Pancreas (tissue), 10 donors: ENCODE measurements at places on chromosomes 16 and 17. TPM values are rescaled to one million over a fixed set of nuclear protein-coding genes. Genes with fewer than 3 reads are reported as not detected.
A peak's percentile ranks its signal among the peaks of the same experiment; 100 is the strongest.

GRCh38 chr17:42653179-42654124 is 5.6 kb upstream of the TUBG2 start:
- H3K4me1 ChIP-seq, result peaks cover 8% of the 10 kb centered on the region
- peak; percentile 52 for DNase-seq
- H3K27me3 ChIP-seq, result no peaks in the 10 kb centered on the region
- H3K36me3 ChIP-seq, result no peaks in the 10 kb centered on the region
- no peak overlapping the region for H3K4me3 ChIP-seq

The MED9 gene
- 6.5 TPM for total RNA-seq

The SRCIN1 gene
- total RNA-seq, result 9.1 TPM

DNA sequence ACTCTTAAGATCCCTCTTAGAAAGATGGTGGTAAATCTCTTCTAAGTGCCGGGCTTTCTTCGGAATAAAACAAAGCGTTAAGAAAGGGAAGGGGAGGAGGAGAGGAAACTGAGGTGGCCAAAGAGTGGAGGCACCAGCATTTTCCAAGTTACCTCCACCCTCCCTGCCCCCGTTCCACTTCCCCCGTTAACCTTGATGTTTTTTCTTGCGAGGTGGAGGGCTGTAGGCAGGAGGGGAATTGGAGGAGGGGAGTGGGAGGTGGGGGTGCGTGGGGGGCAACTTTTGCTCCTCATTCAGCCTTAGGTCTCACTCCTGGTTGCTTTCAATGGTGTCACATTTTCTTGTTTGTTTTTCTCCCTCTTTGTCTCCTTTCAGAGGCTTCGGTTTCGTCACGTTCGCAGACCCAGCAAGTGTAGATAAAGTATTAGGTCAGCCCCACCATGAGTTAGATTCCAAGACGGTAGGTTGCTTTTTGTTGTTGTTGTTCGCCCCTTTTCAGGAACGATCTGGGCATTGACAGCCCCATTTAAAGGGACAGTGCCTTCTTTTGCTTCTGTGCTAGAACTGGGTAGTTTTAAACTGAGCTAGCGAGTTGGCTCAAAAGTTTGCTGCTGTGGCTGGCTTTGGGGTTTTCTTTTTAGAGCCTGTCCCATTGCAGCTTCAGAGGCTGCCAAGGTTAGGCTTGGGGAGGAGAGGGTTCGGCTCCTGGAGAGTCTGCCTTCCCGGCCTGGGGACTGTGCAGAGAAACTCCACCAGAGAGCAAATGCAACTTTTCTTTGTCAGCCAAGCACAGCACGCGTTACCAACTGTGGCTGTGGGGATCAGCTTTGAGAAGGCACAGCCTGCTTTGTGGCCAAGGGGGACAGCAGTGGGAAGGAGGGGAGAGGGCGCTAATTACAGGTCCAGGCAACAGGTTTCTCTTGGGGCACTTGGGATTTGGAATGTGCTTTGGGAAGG is 1.9 kb downstream of the MSI2 start:
- no peak for DNase-seq
- H3K4me3 ChIP-seq, result peak overlapping the region; percentile 74
- H3K27ac ChIP-seq, result no peak overlapping the region
- H3K36me3 ChIP-seq, result peaks cover 5% of the 10 kb centered on the region
- H3K4me1 ChIP-seq, result no peaks in the 10 kb centered on the region

GRCh38 chr17:2962236-2962635 is 101.2 kb downstream of the OR1D5 start:
- H3K27me3 ChIP-seq, result no peaks in the 10 kb centered on the region
- no peak overlapping the region for H3K27ac ChIP-seq
- H3K36me3 ChIP-seq, result no peaks in the 10 kb centered on the region
- H3K4me3 ChIP-seq, result no peak overlapping the region
- no peak for DNase-seq

GRCh38 chr17:22171631-22172030 is 479.3 kb downstream of the KCNJ18 start:
- no peak overlapping the region for H3K27ac ChIP-seq
- no peak for DNase-seq
- no peaks in the 10 kb centered on the region for H3K4me1 ChIP-seq
- H3K27me3 ChIP-seq, result no peaks in the 10 kb centered on the region

DNA sequence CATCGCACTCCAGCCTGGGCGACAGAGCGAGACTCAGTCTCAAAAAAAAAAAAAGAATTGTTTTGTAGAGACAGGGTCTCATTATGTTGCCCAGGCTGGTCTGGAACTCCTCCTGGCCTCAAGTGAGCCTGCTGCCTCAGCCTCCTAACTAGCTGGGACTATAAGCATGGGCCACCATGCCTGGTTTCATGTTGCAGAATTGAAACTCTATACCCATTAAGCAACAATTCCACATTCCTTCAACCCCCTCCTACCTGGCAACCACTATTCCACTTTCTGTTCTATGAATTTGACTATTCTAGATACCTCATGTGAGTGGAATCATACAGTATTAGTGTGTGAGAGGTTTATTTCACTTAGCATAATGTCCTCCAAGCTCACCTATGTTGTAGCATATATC is 24.5 kb downstream of the RNF135 start:
- no peak overlapping the region for H3K27ac ChIP-seq
- H3K36me3 ChIP-seq, result no peaks in the 10 kb centered on the region
- no peaks in the 10 kb centered on the region for H3K27me3 ChIP-seq
- DNase-seq, result no peak

DNA sequence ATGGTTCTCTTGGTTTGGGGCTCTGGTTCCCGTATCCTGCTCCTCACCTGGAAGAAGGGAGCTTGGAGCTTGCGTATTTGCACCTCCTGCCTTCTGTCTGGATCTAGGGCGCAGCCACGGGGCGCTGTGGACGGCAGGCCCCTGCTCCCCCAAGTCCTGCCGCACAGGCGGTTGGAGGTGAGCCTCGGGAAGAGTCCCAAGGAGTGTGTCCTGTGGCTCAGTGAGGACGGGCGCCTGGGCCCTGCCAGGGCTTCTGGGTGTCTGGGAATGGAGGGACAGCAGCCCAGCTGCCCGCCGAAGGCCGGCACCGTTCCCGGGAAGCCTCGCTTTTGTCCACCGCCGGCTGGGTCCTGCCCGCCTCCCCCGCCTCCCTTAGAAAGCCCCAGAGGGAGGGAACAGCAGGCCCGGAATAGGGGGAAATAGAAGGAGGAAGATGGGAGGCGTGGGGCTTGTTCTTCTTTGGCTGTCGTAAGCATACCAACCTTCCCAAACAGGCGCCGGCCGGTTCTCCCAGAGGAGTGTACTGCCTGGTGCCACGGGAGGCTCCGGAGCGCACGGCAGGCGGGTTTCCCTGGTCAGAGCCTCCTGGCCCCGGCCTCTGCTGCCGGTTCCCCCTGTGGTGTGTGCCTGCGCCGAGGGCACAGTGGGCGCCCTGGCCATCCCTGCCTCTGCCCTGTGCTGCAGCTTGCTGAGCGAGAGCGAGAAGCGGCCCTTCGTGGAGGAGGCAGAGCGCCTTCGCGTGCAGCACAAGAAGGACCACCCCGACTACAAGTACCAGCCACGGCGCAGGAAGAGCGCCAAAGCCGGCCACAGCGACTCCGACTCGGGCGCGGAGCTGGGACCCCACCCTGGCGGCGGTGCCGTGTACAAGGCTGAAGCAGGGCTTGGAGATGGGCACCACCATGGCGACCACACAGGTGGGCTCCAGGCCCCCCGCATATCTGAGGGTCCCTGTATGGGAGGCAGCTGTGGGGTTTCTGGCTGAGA is 1.8 kb downstream of the SOX8 start:
- H3K27me3 ChIP-seq, result no peaks in the 10 kb centered on the region
- no peak for DNase-seq
- no peak overlapping the region for H3K27ac ChIP-seq

DNA sequence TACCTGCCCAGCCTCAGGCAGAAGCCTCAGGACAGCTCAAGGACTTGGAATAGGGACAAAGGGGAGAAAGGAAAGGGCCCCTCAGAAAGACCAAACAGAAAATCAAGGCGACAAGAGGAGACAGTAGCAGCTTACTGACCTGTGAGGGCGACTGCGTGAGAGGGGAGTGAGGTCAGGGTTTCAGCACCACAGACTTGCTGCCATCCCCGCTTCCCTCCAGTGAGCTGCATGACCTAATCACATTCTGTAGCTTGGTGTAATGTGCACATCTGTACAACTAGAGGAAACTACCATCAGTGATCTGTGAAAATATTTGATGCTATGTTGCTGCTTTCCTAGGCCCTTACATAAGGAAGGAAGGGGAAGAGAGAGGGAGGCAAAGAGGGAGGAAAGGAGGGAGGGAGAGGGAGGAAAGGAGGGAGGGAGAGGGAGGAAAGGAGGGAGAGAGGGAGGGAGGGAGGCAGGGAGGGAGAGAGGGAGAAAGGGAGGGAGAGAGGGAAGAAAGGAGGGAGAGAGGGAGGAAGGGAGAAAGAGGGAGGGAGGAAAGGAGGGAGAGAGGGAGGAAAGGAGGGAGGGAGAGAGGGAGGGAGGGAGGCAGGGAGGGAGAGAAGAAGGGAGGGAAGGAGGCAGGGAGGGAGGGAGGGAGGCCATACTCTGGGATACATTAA is 404.9 kb upstream of the CDH5 start:
- no peaks in the 10 kb centered on the region for H3K36me3 ChIP-seq
- H3K27me3 ChIP-seq, result no peaks in the 10 kb centered on the region
- no peak for DNase-seq

The KRTAP16-1 gene
- not detected for total RNA-seq

GRCh38 chr16:78353640-78354275 is 254.3 kb downstream of the WWOX start:
- no peaks in the 10 kb centered on the region for H3K36me3 ChIP-seq
- no peak overlapping the region for H3K27ac ChIP-seq
- no peaks in the 10 kb centered on the region for H3K4me1 ChIP-seq

- no peaks in the 10 kb centered on the region for H3K36me3 ChIP-seq
- H3K4me3 ChIP-seq, result no peak overlapping the region
- H3K4me1 ChIP-seq, result peaks cover 4% of the 10 kb centered on the region
- no peaks in the 10 kb centered on the region for H3K27me3 ChIP-seq
Observed at GRCh38 chr17:16023881-16024280, 24.3 kb downstream of the TTC19 start.

The SLC12A3 gene
- total RNA-seq, result 0.08 TPM

GRCh38 chr17:66837226-66837625 is 2.3 kb downstream of the CACNG5 start:
- no peaks in the 10 kb centered on the region for H3K27me3 ChIP-seq
- no peak for DNase-seq
- H3K4me1 ChIP-seq, result no peaks in the 10 kb centered on the region
- H3K4me3 ChIP-seq, result no peak overlapping the region
- no peaks in the 10 kb centered on the region for H3K36me3 ChIP-seq

DNA sequence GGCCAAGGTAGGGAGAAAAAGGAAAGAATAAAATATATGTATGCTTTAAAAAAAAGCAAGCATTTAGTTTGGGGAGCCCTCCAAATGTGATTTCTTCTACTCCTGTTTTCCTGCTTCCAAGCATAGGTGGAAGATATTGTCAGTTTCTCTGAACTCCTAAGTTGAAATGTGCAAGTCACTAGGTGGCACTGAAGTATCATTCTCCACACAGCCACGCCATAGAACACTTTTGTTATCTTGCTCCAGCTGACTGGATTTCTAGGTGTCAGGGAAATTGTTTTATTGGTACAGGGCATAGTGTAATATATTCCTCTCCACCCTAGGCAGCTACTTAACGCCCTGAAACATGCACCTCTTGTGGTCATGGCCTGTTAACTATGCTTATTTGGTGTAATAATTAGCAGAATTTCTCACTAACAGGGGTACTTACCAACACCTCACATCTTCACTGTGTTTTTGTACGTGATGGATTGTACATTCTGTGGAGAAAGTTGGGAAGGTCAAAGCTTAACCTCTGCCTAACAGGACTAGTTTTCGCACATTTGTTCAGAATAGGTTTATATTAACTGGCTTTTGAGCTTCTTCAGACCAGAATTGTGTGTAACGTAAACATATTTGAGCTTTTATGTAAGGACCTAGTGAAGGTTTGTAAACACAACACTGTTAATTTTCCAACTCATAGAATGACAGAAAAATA is 69.3 kb downstream of the FTO start:
- no peak overlapping the region for H3K4me3 ChIP-seq
- DNase-seq, result peak; percentile 58
- no peaks in the 10 kb centered on the region for H3K27me3 ChIP-seq
- H3K27ac ChIP-seq, result peak overlapping the region; percentile 48
- H3K36me3 ChIP-seq, result no peaks in the 10 kb centered on the region
- H3K4me1 ChIP-seq, result peaks cover 20% of the 10 kb centered on the region

DNA sequence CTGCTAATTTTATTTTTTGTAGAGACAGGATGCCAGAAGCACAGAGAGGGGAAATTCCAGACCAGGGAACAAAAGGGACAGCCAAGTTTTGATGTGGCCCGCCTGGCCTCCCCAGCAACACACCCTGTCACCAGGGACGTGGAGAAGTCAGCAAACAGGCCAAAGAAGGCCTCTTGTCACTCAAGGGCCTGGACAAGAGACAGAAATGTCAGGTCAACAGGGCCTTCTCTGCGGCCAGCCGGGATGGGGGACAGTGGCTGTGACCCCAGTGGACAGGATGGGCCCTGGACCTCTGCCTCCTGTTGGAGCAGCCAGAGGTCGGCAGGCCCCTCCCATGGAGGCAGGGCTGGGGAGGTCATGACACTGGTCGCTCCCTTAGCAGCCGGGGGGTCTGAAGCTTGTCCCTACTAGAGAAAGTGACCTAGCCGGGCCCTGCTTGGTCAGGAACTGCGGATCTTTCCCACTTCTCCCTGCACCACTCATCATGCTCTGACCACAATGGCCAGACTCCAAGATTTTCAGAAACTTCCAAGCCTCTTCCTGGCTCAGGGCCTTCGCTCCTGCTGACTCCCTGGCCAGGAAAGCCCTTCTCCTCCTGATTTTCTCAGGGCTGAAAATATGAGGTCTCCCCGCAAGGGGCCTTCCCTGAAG is 9.2 kb upstream of the TVP23A start:
- peak overlapping the region; percentile 49 for H3K27ac ChIP-seq
- no peaks in the 10 kb centered on the region for H3K27me3 ChIP-seq
- H3K4me3 ChIP-seq, result no peak overlapping the region
- peaks cover 62% of the 10 kb centered on the region for H3K4me1 ChIP-seq

- no peak overlapping the region for H3K27ac ChIP-seq
- no peaks in the 10 kb centered on the region for H3K4me1 ChIP-seq
- DNase-seq, result no peak
- no peak overlapping the region for H3K4me3 ChIP-seq
Observed at GRCh38 chr16:16133943-16134604, 89.2 kb downstream of the ABCC6 start.

GRCh38 chr17:33515974-33516373 is 222.9 kb upstream of the ASIC2 start:
- no peaks in the 10 kb centered on the region for H3K4me1 ChIP-seq
- no peak overlapping the region for H3K4me3 ChIP-seq
- DNase-seq, result no peak
- no peaks in the 10 kb centered on the region for H3K27me3 ChIP-seq
- no peak overlapping the region for H3K27ac ChIP-seq
- no peaks in the 10 kb centered on the region for H3K36me3 ChIP-seq

- H3K4me3 ChIP-seq, result no peak overlapping the region
- H3K27ac ChIP-seq, result no peak overlapping the region
- H3K36me3 ChIP-seq, result no peaks in the 10 kb centered on the region
- no peaks in the 10 kb centered on the region for H3K4me1 ChIP-seq
Observed at GRCh38 chr16:64596196-64596595, 525.7 kb downstream of the CDH11 start.

DNA sequence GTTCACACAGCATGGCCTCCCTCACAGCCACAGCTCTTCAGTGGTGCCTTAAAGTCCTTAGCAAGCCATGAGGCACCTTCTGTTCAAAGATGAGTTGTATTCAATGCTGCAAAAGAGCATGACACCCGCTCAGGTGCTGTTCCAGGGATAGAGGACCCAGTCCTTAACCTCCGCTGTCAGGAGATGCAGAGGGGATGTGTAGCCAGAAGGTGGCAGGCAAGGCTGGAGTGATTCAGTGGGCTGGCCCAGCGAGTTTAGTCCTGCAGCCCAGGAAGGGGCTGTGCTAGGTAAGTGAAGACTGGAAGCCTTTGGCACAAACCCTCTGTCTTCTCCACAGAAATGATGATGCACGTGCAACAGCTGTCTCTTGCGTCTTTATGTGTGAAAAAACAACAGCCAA is 25.0 kb upstream of the ADAM11 start:
- H3K36me3 ChIP-seq, result no peaks in the 10 kb centered on the region
- no peak overlapping the region for H3K27ac ChIP-seq
- no peaks in the 10 kb centered on the region for H3K4me1 ChIP-seq
- DNase-seq, result no peak
- no peaks in the 10 kb centered on the region for H3K27me3 ChIP-seq
